ENCODE measurements at places on chromosomes 7 and 10. TPM values are rescaled to one million over a fixed set of nuclear protein-coding genes. Genes with fewer than 3 reads are reported as not detected.

MYH16 gene
- 0.53 TPM for total RNA-seq

H2BK1 gene
- not detected for total RNA-seq

GTF2I gene
- 46.1 TPM for total RNA-seq

DAGLB gene
- 22.5 TPM for total RNA-seq

AKR1C3 gene
- 69.5 TPM for total RNA-seq

All from bronchial epithelial cell (primary cell).